ENCODE measurements at places on chromosomes 1 and 21. TPM values are rescaled to one million over a fixed set of nuclear protein-coding genes. Genes with fewer than 3 reads are reported as not detected.

DNA sequence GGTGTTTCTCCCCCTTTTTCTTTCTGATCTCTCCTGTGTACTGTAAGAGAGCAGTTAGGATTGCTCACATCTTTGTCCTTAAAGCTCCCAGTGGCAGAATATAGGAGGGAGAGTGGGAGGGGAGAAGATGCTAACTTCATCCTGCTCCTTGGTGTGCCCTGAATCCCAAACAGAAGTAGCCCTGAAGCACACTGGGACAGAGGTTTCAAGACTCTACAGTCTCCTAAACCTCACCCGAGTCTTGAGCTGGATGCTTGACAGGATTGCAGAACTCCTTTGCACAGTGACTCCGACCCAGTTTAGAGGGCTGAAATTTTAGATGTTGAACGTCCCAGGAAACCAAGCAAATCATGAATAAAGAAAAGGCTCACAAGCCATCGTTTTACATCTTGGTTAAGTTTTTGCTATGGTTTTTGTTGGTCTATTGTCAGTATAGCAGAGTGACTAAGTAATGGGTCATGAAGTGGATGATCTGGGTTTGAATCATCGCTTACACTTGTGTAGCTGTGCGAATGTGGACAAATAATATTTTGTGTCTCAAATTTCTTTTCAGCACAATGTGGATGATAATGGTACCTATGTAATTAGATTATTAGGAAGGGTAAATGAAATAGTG is 37.5 kb downstream of the XCL2 start:
- DNase-seq, result no peak

GRCh38 chr1:169064103-169064502 is 42.4 kb upstream of the ATP1B1 start:
- no peak for DNase-seq

Gene EVA1C
- total RNA-seq, result 11.1 TPM

DNA sequence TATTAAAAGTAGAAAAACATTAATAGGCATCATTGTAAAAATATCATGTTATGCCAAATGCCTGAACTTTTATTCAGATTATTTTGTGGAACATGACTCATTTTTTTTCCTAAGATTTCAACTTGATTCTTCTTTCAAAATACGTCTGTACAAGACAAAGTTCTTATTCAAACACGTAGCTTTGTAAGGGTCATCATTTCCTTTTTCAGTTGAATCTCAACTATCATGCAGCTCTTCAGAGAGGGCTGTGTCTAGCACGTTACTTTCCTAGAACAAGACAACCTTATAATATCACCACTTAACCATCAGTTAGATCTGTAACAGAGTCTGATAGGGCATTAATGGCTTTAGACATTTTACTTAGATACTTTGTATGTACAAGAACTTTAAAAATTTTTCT is 608.9 kb downstream of the AMY1C start:
- no peak for DNase-seq

Gene AKNAD1
- not detected for total RNA-seq

Gene C1QTNF12
- total RNA-seq, result 3.4 TPM

DNA sequence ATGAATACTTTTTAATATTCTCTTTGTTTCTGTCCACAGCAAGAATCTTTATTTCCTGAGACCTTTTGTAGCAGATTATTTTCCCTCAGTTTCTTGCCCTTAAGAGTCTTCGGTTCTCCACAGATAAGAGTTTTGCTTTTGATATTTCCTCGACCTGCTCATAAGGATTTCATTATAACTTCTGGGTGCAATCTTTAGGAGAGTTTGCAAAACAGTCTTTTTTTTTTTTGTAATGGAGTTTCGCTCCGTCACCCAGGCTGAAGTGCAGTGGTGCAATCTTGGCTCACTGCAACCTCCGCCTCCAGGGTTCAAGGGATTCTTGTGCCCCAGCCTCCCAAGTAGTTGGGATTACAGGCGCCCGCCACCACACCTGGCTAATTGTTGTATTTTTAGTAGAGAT is 10.1 kb upstream of the UBE4B start:
- DNase-seq, result no peak

DNA sequence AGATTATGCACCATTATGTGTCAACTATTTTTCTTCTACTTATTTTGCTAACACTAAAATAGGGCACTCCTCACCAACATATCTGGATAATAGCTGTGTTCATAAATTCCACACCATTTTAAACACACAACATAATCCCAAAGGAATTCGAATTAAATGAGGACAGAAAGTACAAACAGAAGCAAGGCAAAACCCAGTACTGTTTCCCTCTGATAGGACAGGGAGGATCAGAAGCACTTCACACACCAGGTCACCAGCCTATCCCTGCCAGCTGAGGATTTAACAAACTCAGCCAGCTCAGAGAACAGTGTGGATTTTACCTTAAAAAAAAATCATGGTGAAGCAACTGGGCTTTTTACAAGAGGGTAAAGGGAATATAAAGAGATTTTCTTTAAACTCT is 20.0 kb downstream of the CRYZ start:
- no peak for DNase-seq

DNA sequence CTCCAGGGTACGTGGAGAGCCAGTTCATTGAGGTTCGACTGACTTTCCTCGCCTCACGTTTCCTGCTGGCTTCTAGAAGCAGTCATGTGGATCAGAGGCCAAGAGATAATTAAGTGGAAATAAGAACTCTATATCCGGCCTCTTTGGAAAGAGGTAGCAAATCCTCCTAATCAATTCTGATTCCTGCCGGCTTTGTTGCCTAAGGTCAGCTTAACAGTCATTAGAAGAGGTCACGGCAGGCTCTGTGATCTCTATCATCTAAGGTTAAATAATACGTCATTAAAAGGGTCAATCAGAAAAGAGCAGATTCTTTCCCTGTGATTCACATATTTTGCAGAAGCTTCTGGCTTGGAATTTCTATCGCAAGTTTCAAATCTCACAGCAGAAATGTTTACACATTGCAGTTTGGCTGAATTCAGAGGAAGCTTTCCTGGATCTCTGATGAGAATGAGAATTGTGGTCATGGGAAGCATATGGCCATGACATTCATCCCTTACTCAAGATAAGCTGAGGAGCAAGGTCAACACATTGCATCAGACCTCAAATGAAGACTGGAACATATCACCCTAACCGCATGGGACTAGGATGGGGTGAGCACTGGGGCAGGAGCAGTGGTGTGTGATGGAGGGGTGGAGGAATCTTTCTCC is 189.4 kb downstream of the PBX1 start:
- DNase-seq, result no peak

Gene S100A7A
- total RNA-seq, result not detected

Gene LCE3E
- total RNA-seq, result not detected

DNA sequence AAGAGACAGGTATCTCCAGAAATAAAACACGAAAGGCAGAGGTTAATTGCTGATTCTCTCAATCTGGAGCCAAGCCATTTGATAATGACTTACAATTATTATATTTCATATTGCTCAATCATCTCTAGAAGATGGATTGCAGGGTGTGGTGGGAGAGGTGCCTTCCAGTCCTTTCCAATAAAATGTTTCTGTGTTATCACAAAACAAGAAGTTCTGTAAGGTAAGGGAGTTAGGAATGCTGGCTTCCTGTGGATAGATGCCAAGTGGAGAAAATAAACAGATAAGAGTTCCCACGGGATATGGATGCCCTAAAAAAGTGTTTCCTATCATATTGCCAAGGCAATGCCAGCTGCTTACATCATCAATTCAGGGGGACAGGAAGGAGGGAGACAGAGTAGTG is 7.2 kb upstream of the CCN1 start:
- DNase-seq, result no peak

Gene KHDRBS1
- 94.2 TPM for total RNA-seq

GRCh38 chr1:206560007-206560716 is 52.1 kb downstream of the EIF2D start:
- no peak for DNase-seq

DNA sequence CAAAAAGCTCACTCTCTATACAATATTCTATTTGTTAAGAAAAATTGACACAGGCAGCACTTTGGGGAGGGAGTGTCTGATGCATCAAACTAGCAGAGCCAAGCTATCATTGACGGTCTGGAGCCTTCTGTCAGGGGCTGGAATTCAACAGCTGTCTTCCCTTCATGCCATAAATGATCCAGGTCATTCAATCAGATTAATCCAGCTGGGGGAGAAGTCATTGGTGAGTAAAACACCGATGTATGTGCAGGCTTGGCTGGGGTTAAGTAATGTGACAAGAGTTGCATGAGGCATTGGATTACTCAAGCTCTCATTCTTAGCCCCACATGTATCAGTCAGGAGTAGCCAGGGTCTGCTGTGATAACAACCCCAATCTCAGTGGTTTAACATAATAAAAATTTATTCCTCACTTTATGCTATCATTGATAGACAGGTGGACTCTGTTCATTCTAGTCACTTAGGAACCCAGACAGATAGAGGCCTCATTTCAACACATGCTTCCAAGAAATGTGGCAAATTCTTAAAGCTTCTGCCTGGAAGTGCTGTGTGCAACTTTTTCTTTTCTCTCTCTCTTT is 118.1 kb upstream of the GADD45A start:
- no peak for DNase-seq

Gene PLA2G2C
- not detected for total RNA-seq

Gene SLC2A5
- total RNA-seq, result not detected

GRCh38 chr1:203444171-203444576 is 31.4 kb upstream of the PRELP start:
- no peak for DNase-seq

DNA sequence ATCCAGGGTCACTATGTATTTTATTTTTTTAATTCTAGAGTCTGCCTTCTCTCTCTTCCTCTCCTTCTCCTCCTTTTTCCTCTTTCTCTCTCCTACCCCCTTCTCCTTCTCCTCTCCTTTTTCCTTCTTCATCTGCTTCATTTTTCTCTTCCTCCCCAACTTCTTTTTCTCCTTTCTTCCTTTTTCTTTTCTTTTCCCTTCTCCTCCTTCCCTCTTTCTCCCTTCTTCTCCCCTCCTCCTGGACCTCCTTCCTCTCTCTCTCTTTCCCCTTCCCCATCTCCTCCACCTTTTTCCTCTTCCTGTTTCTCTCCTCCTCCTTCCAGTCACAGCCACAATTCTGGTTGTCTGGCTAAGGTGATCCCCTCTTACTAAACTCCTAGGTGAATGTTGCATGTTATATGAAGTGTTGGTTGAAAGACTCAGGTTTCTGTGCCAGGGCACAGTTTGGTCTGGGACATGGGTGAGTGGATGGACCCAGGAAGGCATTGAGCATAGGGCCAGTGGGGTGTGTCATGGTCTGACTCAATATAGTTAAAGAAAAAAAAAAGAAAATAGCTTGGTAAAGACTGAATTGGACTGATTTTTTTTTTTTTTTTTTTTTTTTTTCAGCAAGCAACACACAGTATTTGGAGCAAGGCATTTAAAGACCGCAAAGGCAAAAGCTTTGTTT is 266.9 kb downstream of the TGFB2 start:
- DNase-seq, result no peak

DNA sequence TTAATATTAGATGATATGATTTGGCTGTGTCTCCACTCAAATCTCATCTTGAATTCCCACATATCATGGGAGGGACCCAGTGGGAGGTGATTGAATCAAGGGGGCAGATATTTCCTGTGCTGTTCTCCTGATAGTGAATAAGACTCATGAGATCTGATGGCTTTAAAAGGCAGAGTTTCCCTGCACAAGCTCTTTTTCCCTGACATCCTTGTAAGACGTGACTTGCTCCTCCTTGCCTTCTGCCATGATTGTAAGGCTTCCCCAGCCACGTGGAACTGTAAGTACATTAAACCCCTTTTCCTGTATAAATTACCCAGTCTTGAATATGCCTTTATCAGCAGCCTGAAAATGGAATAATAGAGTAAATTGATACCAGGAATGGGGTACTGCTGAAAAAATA is 13.3 kb upstream of the F13B start:
- no peak for DNase-seq

DNA sequence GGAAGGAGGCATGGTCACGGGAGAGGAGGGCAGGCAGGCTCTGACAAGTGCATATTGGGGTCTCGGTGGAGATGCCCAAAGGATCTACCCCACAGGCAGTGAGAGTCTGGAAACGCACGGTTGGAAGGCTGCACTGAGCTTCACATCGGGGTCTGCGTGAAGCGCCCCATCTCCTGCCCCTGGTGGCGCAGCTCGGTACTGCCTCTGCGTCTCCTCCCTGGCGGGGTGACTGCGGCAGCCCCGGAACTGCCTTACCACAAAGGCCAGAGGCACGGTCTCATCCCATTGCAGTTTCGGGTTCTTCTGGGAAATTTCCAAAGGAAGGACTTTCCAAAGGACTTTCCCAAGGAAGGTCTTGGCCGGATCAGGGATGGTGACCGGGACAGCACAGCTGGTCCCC is 69.2 kb upstream of the AJAP1 start:
- peak; percentile 3 for DNase-seq

DNA sequence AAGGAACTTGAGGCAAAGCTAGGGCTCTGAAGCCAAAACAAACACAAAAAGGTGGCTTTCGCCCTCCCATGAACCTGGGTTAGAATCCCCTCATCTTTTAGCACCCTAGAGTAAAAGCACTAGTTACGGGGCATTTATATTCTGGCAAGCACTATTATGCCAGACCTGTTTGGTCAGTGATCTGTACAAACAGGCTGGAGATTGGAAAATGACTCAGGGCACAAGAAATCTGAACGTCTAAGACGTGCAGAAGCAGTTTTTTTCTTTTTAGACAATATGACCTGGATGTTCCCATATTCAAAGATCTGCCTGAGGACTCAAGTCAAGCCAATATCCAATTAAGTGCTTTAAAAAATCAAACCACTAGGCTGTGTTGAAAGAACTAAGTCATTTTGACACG is 3.0 kb downstream of the ZNF436 start:
- no peak for DNase-seq
